Progenitor cell of endocrine pancreas (in vitro differentiated cells): ENCODE measurements at places on chromosomes 4 and X.

DNA sequence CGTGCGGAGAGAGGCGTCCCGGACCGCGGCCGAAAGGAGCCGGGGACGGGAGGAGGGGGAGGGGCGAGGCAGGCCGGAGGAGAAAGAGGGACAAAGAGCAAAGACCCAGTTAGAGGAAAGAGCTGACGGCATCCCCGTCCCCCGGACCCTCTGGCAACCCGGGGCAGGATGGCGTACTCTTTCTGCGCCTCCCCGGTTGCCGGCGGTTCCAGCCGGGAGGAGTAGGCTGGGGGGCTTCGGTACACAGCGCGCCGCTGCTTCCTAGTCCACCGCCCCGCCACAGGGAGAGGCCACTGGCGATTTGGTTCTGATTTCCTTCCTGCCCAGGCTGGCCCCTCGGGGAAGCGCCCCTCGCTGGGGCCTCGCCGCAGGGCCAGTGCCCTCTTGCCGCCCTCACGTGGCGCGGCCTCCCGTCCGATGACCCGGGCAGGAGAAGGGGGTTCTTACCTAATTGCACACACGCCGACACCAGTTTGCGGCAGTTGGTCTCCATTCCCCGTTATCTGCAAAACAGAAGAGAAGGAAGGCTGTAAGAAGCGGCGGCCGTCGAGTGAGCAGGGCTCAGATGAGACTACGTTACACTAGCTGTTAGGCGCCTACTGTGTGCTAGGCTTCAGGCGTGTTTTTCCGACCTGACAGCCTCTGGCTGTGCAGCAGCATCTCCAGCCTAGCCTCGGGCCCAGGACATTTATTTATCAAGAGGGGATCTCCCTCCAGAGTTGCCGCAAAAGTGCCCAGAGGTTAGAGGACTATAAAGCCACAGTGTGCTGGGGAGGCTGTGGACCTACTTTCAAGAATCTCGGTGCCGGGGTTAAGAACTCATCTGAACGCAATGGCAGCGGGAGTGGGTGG is 9.9 kb upstream of the PITX2 start:
- DNase-seq: no peak

DNA sequence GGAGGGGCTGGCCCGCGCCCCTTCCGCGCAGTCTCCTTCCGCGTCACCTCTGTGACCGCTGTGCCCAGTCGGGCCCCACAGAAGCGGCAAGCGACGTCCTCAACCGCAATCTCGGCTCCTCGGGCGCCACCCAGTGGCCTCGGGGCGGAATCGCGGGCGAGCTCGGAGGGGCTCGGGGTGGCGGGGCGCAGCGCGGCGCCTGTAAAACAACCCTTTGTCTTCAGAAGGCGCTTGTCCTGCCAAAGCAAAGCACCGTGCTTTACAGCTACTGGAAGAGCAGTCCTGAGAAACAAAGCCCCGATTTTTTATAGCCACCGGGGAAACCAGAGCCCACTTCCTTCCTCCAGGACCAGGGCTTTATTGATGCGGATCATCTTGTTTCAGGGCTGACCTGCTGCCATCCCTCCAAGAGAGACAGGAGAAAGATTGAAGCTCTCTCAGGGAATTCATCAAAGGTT is 37.3 kb upstream of the CDKN2AIP start:
- peak; percentile 96 for DNase-seq

DNA sequence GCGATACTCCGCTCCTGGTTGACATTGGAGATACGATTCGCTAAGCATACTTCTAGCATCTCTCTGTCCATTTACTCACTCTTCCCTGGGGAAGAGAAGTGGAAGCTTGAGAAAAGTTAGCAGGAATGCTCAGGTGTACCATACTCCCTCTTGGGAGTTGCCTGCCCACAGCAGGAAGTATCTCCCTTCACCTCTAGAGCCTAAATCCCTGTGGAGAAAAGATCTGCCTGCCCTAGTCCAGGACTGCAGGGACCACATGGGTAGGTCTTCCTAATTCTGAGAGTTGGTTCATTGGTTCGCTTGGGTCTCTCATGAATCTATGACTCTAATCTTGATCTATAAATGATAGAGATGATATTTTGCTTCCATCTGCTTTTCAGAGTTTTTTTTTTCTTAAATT is 26.3 kb upstream of the MAPK10 start:
- DNase-seq: no peak

- DNase-seq: no peak
Measured at GRCh38 chrX:137428221-137428661, 137.7 kb upstream of the ZIC3 start.

- no peak for DNase-seq
Measured at GRCh38 chrX:8049827-8050226, 121.2 kb downstream of the VCX2 start.

DNA sequence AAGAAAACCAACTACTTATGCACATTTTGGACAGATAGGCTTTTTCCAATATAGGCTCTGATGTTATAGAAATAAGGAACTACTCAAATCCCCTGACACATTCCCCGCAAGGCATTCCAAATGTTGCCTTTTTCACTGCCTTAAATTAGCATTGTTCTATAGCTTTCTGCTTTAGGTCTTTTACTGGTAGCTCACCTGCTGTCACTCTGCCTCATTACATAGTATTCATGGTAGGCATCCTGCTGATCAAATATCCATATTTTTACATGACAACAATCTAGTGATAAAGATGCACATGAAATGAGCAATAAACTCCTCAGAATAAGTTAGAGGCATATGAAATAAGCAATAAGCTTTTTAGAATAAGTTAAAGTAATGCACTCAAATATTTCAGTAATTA is 542.7 kb downstream of the FAM133A start:
- no peak for DNase-seq

DNA sequence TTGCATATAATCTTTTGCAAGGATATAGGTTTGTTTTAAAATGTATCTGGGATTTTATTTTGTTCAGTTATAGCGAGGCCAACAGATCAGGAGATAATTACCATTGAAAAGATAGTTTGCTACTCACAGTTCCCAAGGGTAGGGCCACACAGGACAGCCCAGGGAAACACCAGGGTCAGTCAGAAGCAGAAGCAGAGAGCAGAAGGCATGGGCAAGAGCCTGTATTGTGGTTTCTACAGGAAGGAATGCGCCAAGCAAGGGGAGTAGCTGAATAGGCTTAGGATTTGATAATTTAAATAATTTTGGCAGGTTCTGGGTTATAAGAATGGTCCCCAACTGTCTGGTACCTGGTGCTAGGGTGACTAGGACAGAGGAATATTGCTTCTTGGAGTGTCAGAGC is 61.6 kb downstream of the SYNPO2 start:
- DNase-seq: no peak

DNA sequence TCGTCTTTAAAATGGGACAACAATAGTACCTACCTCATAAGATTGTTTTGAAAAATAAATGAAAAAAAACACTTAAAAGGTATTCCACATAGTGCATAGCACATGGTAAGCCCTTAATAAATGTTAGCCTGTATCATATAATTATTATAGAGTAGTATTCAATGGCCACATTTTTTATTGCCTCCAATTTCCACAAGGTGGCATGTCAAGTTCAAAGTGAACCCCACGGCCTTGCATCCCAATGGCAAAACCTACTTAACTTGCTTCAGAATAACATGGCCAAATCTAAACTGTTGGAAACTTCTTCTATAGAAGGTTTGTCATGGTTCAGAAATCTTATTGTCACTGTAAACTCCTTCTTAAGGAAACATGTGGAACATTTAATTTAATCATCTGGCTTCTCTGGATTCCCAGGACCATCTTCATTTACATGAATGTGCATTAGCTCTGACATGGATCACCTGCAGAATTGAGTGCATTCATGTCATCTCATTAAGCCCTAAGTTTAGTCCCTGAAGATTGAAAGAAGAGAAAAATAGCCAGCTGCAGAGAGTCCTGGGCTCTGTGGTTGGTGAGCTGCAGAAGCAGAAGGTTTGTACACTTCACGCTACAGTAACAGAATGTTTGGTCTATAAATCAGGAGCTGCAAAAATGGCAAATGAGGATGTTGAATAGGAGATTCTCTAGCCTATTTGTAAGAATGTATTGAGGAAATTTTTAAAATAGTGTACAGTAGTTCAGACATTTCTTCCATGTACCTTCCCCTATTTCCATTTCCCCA is 61.0 kb downstream of the ANXA3 start:
- DNase-seq: no peak

- no peak for DNase-seq
Measured at GRCh38 chr4:109072595-109072994, 229.9 kb downstream of the COL25A1 start.

- no peak for DNase-seq
Measured at GRCh38 chr4:170697845-170698244, 608.1 kb upstream of the AADAT start.

DNA sequence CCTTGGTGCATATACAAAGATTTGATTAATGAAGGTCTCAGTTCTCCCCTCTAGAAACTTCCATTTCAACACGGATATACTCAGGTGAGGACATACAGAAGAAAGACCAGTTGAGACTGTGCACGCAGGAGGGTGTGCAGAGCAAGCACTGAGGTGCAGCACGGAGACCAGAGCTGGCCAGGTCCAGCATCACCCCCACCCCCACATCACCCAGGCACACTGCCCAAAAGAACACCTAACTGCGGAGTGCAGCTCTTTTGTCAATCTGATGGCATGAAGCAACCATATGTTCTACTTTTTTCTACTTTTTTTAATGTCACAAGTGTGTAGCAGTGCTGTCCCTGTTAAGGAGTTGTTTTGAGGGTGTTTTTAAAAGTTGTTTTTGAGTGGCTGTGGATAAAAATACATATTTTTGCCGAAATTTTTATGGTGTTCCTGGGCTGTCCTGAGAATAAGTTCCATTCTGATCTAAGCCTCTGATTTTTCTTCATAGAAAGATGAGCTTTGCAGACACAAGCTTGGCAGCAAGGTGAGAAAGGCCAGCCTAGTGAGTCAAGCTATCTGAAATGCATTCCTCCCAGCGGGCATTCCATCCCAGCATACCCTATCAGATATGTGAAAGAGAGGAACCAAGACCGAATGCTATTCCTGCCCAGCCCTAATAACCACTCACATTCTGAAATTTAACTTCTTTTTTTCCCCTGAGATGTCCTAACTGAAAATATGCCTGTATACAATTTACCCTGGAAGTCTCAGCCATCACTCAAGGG is 173.7 kb downstream of the PTTG2 start:
- DNase-seq: no peak

- DNase-seq: no peak
Measured at GRCh38 chr4:102546635-102547034, 45.5 kb downstream of the NFKB1 start.

GRCh38 chrX:148960060-148960459 is 459.6 kb downstream of the AFF2 start:
- no peak for DNase-seq

- peak; percentile 68 for DNase-seq
Measured at GRCh38 chr4:1512738-1513660, 106.8 kb upstream of the NKX1-1 start.

GRCh38 chr4:183600189-183600685 is 58.7 kb downstream of the RWDD4 start:
- DNase-seq: no peak

DNA sequence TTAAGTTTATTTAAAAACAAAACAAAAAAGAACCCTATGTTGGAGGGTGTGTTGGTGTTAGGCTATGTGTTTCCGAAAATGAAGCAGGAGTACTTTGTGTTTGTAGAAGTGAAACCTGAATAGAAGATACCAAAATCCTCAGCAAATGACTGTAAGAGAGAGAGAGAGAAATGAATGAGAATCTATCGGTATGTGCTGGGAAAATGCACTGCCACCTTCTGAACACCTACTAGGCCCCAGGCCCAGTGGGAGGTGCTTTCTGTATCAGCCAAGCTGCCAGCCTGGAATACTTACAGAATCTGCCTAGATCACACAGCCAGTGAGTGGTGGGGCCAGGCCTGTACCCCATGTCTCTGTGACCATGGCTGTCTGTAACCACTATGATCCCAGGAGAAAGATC is 14.9 kb upstream of the PIM2 start:
- DNase-seq: no peak

- no peak for DNase-seq
Measured at GRCh38 chr4:71558248-71558647, 219.4 kb downstream of the SLC4A4 start.

GRCh38 chr4:185936650-185937376 is 124.8 kb upstream of the SORBS2 start:
- no peak for DNase-seq

DNA sequence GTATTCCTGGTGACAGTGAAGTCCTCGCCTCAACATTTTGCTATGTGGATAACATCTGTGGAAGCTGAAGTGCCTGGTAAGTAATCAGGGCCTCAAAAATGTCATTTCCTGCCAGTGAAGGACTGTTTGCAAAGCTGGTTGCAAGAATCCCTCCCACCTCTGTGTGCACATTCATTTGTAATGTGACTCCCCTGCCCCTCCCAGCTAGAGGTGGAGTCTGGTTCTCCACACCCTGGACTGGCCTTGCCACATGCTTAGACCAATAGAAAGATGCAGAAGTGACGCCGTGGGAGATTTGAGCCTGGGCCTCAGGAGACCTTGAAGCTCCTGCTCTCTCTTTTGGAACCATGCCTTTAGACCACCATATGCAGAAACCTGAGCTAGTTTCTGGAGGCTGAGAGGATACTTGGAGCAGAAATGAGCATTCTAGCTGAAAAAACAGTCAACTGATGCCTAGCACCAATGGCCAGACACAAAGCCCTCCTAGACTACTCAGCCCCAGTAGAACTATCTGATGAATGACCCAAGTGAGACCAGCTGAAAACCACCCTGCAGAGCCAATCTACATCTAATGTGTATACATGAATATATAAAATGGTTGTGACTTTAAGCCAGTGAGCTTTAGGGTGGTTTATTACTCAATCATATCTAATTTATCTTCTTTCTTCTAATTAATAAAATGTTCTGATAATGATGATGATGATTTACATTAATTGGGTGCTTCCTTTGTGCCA is 47.8 kb upstream of the CRMP1 start:
- peak; percentile 18 for DNase-seq

- peak; percentile 76 for DNase-seq
Measured at GRCh38 chr4:140756319-140757231, at the start of gene TBC1D9. TSS of gene TBC1D9 (minus strand) at chr4:140756385. CDS start at chr4:140756045, 340 bp downstream.

GRCh38 chr4:76723924-76724323 is 174.0 kb downstream of the SOWAHB start:
- DNase-seq: no peak

DNA sequence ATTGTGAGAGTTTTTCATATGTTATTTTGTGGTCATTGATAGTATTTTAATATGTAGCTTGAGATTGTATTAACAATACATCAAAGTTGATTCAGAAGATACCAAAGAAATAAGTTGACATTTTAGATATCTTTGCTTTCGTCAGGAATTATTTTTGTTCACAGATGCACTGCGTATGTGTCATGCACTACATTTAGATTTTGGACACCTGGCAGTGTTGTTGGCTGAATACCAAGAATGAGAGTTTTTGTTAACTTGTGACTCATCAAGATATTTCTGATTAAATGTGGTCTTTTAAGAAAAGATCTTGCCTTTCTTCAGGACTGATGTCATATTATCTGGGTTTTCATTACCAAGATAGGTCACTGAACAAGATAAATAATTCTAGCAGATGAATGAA is 633.4 kb downstream of the CENPC start:
- no peak for DNase-seq

- peak; percentile 49 for DNase-seq
Measured at GRCh38 chr4:83639849-83640493, 104.1 kb downstream of the GPAT3 start.

DNA sequence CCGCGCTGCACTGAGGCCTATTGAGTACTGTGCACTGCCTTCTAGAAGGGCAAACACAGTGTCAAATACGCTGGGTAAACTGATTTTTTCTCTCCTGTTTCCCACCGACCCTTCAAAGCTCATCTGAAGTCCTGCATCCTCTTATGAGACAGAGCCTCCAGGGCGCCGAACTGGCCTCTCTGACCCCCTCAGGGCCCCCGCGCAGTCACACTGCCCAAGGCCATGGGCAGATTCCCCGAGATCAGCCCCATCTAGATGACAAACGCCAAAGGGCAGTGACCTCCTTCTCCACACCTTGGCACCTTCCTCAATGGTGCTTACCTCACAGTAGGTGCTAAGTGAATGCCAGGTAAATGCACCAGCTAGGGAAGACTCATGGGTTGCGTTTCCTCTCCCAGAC is 34.4 kb downstream of the CHST7 start:
- DNase-seq: no peak
